Adipocyte (in vitro differentiated cells): ENCODE measurements at places on chromosomes 11 and 22.
A peak's percentile ranks its signal among the peaks of the same experiment; 100 is the strongest.

DNA sequence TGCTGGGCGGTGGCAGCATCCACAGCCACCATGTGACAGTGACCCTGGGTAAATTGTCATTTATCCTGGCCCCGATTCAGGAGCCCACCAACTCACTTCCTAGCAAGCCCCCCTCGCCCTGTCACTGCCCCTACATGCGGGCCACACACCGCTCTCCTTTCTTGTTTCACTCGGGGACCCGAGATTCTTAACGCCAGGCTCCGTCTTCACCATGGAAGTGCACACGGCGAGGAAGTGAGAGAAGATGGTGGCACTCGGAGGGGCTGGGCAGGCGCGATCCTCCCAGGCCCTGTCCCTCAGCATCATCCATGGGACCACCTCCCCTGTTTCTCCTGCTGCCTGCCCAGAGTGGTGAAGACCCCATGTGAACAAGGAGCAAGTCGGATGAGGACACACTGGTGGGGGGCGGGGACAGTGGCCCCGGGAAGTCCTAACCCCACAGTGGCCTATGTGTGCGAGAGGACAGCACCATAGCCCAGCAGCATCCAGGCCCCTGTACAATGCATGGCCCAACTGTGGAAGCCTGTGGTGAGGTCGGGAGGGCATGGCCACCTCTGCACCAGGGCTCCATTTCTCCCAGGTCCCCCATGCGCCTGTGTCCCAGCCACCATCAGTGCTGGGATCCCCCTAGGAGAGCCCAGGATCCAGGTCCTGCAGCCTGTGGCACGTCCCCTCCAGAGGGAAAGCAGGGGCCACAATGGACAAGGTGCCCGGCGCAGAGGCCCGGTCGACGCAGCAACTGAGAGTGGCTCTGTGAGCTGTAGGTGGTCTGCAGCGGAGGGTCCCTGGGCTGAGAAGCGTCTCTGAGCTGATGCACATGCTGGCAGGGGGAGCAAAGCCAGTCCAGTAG lies 262.8 kb downstream of the BRD1 start:
- no peak for DNase-seq

- DNase-seq = peak; percentile 70
Observed at GRCh38 chr11:110251836-110252235, 44.6 kb downstream of the RDX start.

DNA sequence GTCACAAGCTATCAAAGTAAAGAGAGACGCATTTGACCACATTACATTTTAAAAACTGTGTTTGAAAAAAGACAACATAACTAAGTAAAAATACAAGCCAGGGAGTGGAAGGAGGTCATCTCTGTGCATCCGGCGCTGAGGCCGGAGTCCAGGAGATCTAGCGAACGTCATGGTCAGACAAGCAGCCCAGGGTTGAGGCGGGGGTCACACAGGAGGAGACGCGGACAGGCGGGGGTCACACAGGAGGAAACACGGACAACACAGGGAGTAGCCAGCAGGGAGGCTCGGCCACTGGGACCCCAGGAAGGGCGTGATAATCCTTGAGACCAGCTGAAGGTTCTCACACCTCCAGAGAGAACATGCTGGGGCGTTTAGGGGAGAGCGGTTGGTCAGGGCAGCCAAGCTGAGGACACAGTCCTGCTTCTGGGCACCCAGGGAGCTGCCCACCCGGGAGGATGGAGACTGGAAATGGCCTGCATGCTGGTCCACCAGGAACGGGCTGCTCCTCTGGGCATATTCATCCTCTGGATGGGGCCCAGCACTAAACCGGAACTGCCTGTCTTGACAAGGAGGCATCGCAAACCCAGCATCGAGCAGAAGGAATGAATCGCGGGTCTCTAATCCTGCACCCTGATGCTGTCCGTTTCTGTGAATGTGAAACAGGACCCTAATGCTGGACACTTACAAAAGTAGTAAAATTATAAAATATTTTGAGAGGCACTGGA lies 40.9 kb upstream of the MUC5AC start:
- no peak for DNase-seq

GRCh38 chr11:58493676-58494075 lies 14.2 kb downstream of the OR5B21 start:
- no peak for DNase-seq

DNA sequence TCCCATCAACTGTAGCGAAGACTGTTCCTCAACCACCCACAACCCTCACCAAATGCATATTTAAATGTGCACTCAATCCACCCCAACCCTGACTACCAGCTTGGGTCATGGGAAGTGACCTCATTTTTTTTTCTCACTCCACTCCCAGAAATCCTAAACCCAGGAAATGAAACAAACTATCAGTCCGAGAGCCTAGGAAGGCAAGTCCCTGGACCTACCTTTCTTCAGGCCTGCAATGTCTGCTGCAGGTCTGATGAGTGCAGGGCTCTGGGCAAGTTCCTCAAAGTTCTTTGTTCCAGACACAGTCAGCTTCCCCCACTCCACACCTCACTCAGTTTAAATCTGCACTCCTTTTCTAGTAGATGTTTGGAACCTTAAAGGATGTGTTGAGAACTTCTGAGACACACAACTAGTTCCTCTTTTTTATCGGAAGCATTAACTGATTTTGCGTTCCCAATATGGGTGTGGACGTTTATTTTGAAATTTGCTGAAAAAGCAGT lies at the start of gene MS4A4E:
Gene MS4A4E (minus strand): TSS at position 398 of the 500 bp plus-strand sequence. CDS start 13,082 bp downstream, outside the sequence.
- DNase-seq = no peak

GRCh38 chr11:47711225-47711624 lies 3.9 kb downstream of the AGBL2 start:
- no peak for DNase-seq

- DNase-seq = no peak
Observed at GRCh38 chr22:35683560-35683959, 34.1 kb upstream of the APOL5 start.

DNA sequence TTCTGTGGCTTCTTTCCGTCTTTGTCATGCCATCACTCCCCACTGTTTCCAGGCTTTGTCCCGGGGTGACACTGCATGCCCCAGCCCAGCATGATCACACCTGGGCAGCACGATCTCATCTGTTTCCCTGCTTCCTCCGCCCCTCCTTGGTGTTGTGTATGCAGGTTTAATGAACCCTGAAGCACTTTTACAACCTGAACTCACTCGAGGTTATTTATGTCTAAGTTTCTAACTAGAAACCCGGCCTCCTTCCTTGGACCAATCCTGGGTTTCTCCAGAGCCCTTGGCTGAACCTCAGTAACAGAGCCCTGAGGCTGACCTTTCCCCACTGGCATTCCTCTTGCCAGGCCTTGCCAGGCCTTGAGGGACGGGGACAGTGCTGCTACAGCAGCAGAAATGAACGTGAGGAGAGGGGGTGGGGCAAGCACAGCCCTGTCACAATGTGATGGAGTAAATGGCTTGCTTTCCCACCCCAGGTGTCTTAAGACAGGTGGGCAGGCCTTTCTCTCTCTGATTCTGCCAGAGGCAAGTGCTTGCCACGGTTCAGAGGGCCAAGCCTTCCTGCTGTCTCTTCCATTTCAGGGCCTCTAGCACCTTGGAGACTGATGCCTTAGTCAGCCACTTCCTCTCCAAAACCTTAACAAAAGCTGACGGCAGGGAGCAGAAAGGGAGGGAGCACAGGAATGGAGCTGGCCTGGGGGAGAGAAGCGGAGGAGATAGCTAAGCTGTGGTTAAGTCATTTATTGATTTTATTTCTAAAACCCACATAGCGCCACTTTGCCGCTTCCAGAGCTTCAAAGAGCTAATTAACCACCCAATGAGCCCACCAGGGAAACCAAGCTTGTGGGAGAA lies 3.1 kb upstream of the PYGM start:
- DNase-seq = no peak

- peak; percentile 93 for DNase-seq
Observed at GRCh38 chr22:23716811-23717801, 26.3 kb downstream of the RGL4 start.

DNA sequence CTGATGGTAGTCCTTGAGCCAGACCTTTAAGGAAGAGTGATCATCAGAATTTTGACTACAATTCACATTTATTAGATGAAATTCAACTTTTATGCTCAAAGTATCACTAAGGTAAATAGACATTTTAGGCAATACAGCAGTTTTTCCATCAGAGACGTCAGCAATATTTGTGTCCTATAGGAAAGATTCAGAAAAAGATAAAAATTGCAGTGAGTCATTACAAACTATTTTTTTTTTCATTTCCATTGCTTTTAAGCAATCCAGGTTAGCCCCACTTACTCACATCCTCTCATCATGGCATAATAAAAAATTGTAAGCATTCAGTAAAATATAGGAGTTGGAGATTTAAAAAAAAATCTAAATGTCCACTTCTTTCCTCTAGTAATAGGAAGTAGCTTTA lies 46.9 kb downstream of the MSANTD4 start:
- DNase-seq = peak; percentile 11

GRCh38 chr22:28792491-28793383 lies 7.6 kb downstream of the XBP1 start:
- DNase-seq = no peak

DNA sequence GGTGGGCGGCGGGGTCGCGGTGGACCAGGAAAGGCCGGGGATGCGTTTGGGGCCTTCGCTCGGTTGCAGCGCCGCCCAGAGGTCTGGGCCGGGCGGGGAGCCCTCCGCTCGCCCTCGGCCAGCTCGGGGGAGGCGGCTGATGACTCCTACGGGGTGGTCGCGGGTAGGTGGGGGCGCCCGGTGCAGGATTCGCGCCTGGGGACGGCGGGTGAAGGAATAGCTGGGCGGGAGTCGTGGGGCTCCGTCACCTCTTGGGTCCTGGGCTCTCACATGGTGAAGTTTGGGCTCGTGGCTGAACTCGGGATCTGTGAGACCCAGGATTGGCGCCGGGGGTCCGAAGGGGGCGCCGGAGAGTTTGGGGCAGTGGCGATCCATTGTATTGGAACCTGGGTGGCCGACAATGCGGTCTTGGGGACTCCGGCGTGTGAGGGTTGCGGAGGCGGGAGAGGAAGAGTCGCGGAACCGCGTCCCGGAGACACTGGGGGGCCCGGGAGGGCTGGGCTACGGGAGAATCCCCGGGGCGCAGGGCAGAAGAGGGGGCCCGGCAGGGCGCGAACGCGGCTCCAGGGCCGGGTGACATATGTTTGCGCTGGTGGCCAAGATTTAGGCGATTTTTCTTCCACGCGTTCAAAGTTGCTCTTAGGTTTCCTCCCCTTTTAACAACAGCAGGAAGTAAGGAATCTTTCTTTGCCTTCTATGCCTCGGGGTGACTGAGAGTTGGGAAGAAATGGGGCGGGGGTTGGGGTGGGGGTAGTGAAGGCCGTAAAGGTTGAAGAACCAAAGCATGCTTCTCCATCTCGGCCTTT lies 935 bp downstream of the QSER1 start:
- peak; percentile 78 for DNase-seq

GRCh38 chr11:118918686-118919280 lies 6.9 kb downstream of the BCL9L start:
- peak; percentile 46 for DNase-seq

- peak; percentile 8 for DNase-seq
Observed at GRCh38 chr11:116721988-116722387, 50.8 kb downstream of the BUD13 start.

DNA sequence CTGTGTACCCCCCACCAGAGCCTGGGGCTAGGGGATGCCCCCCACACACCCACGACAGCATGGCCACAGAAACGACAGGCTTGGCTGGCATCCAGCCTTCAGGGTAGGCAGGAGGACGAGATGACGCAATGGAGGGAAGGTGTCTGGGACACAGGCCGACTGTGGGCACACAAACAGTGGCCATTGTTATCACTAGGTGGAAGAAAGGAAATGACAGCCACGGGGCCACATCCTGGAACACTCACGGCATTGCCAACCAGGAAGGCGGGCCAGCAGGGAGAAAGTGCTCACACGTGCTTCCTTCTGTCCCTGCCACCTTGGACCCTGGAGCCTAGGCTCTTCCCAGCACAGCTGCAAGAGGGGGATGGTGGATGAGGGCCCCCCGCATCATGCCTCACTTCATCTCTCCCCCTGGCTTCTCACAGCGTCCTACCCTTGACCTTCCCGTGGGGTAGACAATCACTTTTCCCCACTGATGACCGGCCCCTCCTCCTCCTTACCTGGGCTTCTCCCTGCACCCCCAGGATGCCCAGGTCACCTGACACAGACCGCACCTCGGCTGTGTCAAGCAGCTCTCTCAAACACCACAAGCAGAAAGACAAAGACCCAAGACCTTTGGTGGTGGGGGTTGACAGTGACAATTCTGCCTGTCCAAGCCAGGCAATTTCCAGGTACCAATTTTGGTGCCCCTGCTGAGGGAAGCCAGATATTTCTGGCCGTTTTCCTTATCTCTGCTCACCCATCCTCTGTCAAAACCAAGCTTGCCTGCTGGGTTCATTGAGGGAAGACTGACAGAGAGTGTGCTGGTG lies 8.6 kb downstream of the PLA2G6 start:
- no peak for DNase-seq

DNA sequence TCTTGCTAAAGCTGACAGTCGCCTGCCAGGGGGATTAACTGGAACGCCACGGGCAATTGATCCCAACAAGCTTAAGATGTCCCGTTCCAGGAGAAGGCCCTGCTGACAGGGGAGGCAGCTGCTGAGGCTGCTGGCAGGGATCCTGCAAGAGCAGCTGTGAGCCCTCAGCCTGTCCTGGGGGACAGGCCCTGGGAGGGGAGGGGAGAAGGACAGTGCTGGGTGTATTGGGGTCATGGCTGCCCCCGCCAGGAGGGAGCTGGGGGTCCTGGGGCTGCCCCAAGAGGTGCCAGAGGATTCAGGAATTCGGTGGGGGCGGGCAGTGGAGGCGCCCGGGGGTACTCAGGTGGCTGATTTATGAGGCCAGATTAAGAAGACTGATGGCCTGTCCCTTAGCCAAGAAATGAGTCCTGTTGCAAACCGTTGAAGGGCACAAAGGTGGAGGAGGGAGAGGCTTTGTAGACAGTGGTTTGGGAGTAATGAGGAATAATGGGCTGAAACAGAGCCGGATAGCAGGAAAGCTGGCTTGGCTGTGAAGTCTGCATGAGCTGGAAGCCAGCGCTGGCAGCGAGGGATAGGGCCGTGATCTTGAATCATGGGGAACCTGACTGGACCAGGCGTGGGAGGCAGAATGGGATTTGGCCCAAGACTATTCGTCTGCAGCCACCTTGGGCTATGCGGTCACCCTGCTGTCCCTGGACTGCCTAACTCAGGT lies 133.5 kb downstream of the CACNA1I start:
- DNase-seq = no peak

DNA sequence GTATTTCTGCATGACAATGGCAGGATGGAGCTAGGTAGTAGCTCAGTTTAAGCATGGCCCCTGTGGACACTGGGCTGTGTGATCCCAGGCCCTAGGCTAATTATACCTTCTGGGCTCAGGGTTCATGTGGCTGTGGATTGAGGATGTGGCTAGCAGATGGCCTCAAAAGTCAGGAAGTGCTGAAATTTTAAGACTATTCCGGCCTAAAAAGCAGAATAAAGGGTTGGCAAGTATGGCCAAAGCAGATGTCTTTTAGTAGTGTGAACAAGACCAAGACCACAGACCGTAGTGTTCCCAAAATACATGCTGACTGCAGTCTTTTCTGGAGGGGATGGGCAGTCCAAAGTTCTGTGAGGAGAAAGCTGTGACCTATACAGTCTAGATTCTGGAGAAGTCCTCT lies 115.7 kb upstream of the RAG2 start:
- DNase-seq = no peak
